NCI-H460 (cell line): ENCODE measurements at places on chromosomes 12 and 14. TPM values are rescaled to one million over a fixed set of nuclear protein-coding genes. Genes with fewer than 3 reads are reported as not detected.
A peak's percentile ranks its signal among the peaks of the same experiment; 100 is the strongest.

GRCh38 chr12:63747553-63747952 is 32.2 kb upstream of the RXYLT1 start:
- no peak for DNase-seq

Gene ZNF410
- total RNA-seq = 77.5 and 79.3 TPM in 2 replicates

Gene IAPP
- total RNA-seq = not detected in 2 replicates

Gene HSPB8
- total RNA-seq = 35.8 and 36.9 TPM in 2 replicates

Gene LRP1-AS
- total RNA-seq = not detected in 2 replicates

DNA sequence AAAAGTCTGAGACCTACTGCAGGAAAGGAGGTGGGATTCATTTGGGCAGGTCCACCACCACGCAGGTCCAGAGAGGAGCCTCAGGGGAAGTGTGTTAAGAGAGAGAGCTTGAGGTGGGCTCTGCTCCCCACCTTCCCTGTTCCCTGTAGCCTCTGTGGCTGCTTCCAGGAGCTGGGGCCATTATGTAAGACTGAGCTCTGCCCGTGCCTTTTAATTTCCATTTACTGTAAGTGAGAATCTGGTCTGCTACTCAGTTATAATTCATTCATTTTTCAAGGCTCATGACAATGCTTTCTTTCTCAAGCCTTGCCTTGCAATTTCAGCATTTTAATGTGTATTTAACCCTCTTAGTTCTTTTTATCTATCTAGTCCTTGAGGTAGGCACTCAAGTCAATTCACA is 8.3 kb downstream of the SLC4A8 start:
- DNase-seq = no peak

DNA sequence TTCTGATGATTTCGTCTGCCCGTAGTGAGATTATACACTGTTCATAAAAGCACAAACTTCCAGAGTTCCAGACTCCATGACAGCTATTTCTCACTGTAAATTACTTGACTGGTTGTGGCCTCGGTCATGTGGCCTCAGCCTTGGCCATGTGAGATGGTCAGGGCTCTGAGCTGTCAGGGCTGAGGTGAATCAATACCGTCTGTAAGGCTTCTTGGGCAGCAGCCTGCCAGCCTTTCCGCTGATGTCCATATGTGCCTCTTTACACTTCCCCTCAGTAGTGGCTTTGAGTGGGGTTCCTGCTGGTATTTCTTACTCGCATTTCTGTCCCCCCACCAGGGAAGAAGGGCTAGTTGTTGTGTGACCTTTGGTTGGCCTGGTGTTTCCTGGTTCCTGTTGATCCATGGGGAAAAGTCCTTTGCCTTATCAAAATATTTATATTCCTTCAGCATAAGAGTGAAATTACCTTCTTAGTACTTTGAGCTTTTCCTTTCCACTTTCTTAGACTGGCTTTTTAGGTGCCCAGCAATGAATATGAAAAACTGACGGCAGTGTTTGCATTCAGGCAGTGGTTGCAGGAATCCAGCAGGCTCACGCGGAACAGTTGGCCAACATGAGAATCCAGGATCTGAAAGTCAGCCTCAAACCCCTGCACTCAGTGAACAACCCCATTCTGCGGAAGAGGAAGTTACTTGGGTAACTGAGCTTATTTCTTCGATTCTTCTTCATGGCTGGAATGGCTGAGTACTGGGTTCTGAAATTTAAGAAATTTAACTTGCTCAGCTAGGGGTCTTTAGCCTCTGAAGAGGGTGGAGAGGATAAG is 46.1 kb downstream of the MAPKAPK5 start:
- DNase-seq = no peak

- no peak for DNase-seq
Observed at GRCh38 chr12:118851891-118852290, 129.4 kb upstream of the SRRM4 start.

DNA sequence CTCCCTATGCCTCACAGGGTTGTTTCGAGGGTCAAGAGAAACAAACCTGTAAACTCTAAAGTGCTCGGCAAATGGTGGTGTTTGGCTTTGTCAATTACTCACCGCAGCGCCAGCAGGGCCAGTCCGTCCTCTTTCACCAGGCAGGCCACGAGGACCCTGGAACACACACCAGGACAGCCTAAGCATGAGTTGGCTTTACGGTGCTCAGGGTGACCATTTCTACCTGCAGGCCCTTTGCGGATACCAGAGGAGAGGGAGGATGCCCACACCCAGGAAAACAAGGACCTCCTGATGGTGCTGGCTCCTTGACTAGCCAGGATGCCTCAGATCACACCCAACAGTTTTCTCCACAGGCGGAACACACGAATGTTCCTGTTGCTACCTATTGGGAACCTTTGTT is 11.5 kb downstream of the COL2A1 start:
- no peak for DNase-seq

Gene EIF2B2
- 86.4 and 95.5 TPM in 2 replicates for total RNA-seq

- DNase-seq = peak; percentile 65
Observed at GRCh38 chr12:3135522-3136461, 58.6 kb downstream of the TSPAN9 start.

DNA sequence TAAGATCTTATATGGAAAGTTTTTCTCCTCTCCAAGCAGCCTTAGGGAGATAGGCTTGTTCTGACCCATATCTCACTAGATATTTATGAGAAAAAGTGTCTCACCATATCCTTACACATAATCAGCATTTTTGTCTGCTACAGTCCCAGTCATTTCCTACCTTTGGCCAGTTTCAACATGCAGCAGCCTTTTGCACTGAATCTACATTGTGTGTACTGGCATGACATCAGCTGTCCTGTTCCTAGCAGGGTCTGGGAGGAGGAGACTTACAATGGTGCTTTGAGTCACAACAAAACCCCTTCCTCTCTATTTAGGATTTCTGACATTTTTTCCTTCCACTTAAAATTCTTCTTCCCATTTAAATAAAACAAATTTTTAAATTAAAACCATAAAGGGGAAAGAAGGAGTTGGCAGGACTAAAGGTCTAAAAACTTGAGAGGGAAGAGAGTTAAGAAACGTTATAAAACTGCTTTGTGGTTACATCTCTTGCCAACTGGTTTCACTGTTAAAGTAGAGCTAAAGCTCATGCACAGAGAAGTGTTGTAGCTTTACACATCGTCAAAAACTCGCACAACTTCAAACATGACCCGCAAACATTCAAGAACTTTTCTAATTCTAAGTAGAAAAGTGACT is 53.3 kb upstream of the CERS5 start:
- no peak for DNase-seq

Gene SOAT2
- not detected in 2 replicates for total RNA-seq
